Stimulated activated CD4-positive, alpha-beta T cell treated with anti-CD3 and anti-CD28 coated beads, Interleukin-4, amount 100 ng/mL, for 1 hour (primary cell): ENCODE measurements at places on chromosomes 6 and 20.

- DNase-seq: no peak
Measured at GRCh38 chr20:38358556-38358955, 12.3 kb downstream of the LBP start.

- DNase-seq: no peak
Measured at GRCh38 chr6:20629509-20629908, 95.3 kb downstream of the CDKAL1 start.

DNA sequence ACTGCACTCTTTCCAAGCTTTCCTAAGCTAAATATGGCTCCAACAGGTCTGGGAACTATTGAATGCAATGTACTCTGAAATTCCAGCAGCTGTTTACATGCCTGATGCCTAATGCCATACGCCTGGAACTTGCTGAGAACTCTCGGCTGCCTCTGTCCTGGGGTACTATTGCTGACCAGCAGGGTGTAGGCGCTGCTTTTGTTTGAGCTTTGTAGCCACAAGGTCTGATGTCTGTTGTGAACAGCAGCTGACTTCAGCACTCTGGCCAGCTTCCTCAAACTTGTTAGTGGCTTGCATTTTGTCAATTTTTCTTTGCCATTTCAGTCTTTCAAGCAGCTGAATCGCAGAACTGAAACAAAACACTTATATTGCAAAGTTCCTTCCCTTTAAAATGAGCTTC lies 26.7 kb downstream of the SAYSD1 start:
- DNase-seq: no peak

DNA sequence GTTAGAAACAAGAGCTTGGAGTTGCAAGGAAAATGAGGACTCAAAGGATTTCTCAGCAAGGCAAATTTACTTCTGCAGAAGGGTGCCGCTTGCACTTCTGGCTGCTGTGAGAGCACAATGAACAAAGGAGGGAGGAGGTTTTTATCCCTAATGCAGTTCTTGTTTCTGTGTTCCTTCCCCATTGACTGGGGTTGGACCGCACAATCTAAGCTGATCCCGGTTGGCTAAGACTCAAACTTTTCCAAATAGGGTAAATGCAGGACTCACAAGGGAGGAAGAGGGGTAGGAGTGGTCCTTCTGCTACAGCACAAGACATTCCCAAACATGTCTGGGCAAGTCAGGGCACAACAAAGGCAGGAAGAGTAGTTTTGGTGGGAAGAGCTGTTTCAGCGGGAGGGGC lies 249.6 kb upstream of the MOCS1 start:
- DNase-seq: no peak

DNA sequence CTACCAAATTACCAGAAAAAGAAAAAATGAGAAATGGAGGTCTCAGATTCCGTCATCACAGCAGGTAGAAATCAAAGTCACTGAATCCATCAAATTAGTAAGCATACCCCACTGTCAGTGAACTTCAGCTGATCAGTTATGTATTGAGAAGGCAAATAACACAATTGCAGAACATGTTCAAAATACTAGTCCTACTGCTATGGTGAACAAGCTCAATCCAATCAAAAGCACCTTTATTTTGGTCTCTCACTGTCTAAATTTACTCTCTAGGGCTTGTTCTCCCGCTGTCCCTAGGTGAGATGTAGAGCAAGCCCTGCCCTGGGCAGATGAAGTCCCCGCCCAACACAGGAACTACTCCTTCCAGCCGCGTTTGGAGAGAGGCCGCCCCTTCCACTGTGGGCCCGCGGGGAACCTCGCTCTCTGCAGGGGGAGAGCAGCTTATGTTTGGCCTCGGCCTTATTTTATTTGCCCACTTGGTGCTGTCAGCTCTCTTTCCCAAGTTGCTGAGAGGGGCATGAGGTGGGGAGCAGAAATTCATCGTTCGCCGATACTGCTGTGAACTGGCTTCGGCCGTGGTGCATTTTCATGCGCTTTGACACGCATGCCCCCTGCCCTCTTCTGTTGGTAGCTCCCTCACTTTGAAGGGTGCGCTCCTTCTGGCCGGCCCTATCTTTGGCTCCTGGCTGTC lies 14.3 kb upstream of the MAP1LC3A start:
- DNase-seq: peak; percentile 25

DNA sequence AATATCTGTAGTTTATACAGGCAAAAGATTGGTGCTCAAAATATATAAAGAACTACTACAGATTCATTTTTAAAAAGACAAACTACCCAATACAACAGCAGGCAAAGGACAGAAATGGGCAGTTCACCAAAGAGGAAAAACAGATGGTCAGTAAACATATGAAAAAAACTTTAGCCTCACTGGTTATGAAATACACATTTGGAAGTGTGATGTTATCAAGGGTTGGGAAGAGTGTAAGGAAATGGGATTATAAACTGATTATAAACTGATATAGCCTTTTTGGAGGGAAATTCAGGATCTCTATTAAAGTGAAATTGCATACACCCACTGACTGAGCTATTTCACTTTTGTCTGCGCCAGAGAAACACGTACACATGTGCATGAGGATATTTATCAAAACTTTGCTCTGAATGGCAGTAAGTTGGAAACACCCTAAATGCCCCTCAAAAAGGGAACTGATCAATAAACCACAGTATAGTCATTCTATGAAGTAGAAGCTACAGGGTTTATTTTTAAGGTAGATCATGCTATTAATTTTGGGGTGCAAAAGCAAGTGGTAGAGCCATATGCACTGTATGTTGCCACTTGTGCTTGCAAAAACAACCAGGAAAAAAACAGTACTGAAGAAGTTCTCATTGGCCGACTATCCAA lies 32.2 kb upstream of the ARFGEF2 start:
- DNase-seq: no peak

GRCh38 chr20:38211200-38212097 lies 46.4 kb upstream of the TGM2 start:
- DNase-seq: no peak
